ENCODE measurements at places on chromosomes 6 and 20. TPM values are rescaled to one million over a fixed set of nuclear protein-coding genes. Genes with fewer than 3 reads are reported as not detected.

Gene SLC26A8
- not detected for total RNA-seq

DNA sequence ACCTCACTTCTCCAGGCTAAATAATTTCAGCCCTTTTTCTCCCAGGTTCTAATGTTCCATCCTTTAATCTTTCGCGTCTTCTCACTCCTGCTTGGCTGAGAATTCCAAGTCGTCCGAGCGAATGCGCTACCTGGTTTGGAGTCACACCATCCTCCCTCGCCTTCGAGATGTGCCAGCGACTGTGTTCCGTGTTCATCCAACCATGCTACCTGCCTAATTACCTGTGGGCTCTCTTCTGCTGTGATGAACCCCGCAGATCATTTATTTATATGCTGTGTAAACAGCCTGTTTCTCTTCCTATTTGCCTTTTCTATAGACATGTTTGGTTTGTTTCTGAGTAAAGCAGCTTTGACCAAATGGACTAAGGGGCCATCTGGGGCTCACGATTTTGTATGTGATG lies 83.5 kb upstream of the TMEM181 start:
- no peak for DNase-seq

Gene SRMS
- not detected for total RNA-seq

DNA sequence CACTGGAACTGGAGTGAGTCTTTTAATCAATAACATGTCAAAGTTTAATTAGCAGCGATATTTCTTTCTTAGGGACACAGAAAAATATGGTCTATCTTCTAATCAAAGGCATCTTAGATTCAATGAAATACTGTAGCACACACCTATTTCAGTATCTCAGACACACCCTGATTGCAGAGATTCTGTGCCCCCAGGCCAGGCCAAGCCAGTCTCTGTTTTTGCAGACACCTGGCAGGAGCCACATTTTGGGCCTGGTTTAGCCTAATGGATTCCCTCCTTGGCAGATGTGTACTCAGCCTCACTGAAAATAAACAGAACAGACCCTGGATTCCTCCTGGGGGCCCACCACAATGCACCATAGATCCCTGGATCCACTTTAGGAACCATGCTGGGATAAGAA lies 74.8 kb downstream of the LRFN2 start:
- no peak for DNase-seq

DNA sequence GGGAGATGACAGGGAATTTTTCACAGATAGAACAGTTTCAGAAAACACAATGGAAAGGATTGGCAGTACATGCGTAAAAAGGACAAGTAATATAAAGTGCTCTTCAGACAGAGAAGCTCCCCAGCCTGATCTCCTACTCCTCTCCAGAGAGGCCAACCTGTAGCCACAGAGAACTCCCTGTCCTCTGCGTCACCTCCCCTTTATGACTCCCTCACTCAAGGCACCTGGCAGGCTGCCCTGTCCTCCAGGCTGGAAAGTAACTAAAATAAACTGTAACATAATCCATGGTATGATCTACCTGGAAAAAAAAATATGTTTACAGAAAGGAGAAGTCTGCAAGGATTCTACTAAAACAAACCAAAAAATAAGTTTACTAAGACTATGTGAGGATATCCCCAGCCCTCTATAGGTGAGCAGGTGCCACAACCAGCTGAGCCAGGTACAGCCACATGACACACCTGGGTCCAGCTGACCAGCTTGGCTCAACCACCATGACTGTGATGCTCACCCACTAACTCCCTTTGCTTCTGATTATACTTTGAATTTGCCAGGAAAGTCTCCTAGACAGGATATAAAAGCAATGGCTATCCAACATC lies 29.2 kb downstream of the MBOAT1 start:
- peak; percentile 88 for DNase-seq

DNA sequence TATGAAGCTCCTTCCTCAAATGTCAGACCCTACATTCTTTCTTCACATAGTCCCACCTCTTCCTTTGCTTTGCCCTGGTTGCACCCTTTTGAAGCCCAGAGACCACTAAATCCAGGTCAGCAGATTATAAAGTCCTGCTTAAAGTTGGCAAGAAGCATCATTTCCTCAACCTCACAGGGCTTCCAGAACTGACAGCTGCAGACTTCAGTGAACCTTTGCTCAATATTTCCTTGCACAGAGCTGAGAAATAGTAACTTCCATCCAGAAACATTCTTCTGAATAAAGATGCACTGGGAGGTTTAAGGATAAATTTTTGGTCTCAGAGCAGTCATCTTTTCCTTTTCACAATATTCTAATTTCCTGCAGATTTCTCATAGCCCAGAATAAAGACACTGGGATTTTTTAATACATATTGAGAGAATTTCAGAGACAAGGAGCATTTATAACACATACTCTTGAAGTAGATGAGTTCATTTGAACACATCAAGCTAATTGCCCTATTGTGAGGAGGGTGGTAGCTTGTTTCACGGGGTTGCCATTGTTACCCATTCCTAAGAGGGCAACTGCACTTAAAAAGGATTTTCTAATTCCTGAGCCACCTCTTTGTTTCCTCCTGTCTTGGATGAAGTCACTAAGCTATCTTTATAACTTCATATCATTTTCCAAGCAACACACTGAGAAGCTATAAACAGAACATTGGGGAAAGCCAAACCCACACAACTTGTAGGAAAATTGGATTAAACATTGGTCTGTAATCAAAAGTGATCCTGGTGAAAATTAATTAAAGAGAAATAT lies 150.2 kb upstream of the PLN start:
- no peak for DNase-seq

DNA sequence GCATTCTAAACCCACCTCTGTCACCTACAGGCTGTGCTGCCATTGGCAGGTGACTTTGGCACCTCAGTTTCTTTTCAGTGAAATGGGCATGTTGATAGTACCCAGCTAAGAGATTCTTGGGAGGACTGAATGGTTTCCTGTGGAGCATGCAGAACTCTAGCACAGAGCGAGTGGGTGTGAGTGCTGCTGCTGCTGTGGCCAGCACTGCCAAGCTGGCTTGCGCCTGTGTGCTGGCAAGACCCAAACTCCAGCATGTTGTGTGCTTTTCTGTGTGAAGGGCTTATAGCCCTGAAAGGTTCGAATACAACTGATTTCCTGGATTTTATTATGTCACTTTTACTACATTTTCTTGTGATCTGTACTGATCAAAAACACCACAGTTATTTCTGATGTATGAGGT lies 78.1 kb upstream of the KIF25 start:
- no peak for DNase-seq

GRCh38 chr6:85255661-85256060 lies 194.2 kb upstream of the NT5E start:
- DNase-seq, result no peak

GRCh38 chr6:36247693-36248092 lies 22.2 kb upstream of the PNPLA1 start:
- DNase-seq, result no peak

DNA sequence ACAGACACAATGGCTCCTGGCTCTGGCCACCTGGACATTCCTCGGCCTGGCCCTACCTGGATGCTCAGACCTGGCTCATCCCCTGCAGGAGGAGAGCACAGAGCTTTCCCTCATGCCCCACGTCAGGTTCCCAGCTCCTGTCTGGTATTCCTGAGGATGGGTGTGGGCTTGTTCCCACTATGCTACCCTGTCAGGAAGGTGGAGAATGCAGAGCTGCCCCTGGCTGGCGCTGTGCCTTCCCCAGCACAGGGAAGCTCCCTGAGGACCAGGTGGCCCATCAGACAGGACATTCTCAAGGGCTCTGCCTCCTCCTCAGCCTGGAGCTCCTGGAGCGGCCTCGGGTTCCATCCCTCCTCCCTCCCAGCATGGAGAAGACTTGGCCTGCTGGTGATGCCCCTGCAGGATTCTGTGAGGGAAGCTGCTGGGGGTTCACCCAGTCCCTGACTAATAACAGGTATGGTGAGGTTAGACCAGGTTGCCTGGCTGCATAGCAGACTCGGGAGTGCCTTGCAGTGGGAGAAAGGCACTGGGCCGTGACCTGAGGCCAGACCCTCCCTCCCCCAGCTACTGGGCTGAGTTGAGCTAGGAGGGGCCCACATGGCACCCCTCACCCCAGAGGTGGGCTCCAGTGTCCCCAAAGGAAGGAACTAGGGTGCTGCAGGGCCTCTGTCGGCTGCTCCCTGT lies 156.0 kb upstream of the MLN start:
- no peak for DNase-seq

GRCh38 chr20:8368670-8369069 lies 236.6 kb downstream of the PLCB1 start:
- no peak for DNase-seq

Gene MOCS1
- 15.0 TPM for total RNA-seq

DNA sequence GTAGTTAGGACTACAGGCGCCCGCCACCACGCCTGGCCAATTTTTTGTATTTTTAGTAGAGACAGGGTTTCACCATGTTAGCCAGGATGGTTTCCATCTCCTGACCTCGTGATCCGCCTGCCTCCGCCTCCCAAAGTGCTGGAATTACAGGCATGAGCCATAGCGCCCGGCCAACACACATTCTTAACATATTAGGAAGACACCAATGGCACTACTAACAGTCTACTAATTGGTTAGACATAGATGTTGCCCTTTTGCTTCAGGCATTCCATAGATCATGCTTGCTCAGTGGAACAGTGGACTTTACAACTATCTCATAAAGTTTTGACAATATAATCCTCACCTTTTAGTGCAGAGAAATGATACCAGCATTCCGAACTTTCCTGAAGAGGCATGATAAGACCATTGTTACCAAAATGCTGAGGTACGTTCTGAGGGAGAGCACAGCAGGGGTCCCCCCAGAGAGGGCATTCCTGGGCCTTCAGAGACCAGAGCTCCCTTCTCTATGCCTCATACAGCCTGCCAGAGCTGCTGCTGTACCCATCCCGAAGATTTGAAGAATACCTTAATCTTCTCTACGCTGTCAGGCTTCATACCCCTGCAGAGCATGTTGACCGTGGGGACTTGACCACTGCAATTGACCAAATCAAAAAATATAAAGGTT lies 89.4 kb downstream of the ECT2L start:
- DNase-seq, result no peak

GRCh38 chr6:164130151-164130550 lies 715.6 kb downstream of the QKI start:
- DNase-seq, result no peak

DNA sequence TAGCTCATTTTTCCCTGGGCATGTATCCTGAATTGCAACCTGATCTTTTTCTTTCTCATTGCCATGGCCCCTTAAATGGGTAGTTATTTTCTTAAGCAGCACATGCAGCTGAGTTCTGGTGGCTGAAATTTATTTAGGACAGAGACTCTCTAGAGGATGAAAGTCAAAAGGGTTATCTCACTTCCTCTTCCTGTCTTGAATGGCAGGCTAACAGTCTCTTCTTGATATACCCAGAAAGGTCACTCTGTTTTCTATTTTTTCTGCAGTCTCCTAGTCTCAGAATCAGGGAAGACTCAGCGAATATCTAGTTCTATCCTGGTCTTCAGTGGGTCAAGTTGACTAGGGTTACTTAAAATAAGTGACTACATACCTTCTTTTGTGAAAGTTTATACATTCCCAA lies 243.3 kb downstream of the EPHA7 start:
- no peak for DNase-seq

GRCh38 chr6:56246541-56246880 lies 869 bp downstream of the COL21A1 start:
- DNase-seq, result no peak

Gene MACROD2
- 8.3 TPM for total RNA-seq

DNA sequence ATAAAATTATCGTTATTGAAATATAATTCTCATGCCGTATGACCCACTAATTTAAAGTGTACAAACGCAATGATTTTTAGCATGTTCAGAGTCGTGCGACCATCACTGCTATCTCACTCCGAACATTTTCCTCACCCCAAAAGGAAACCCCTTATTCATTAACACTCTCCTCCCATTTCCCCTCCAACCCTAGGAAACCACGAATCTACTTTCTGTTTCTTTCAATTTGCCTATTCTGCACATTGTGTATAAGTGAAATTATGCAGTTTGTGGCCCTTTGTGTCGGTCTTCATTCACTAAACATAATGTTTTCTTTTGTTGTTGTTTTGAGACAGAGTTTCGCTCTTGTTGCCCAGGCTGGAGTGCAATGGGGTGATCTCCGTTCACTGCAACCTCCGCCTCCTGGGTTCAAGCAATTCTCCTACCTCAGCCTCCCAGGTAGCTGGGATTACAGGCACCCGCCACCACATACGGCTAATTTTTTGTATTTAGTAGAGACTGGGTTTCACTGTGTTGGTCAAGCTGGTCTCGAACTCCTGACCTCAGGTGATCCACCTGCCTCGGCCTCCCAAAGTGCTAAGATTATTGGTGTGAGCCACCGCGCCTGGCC lies 99.7 kb upstream of the ZNF217 start:
- no peak for DNase-seq

DNA sequence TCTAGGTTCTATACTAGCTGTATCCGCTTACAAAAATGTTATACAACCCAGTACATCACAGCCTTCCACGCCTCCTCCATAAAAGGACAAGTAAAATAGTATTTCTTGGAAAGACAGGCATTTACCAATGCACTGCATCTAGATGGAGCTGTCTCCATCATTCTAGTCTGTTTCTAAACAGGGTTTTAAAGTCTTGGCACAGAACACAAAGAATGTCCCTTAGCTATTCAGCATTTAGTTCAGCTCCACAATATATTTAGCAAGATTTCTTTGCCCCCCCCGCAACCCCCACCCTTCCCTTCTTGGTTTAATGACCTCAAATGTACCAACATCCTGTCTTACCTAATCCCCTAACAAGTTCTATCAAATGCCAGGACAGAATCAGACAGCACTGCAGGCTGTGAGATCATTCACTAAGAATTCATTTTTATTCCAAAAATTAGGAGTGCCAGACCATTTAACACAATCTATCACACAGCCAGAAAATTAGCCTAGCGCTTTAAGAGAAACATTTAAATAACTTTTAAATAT lies 198.6 kb downstream of the BACH2 start:
- peak; percentile 25 for DNase-seq

GRCh38 chr6:79632580-79632979 lies 1.5 kb downstream of the SH3BGRL2 start:
- no peak for DNase-seq

Gene CTCFL
- not detected for total RNA-seq

GRCh38 chr6:167735084-167735950 lies 91.4 kb upstream of the AFDN start:
- DNase-seq, result no peak

- DNase-seq, result no peak
Measured at GRCh38 chr6:4258733-4259132, 123.4 kb upstream of the ECI2 start.

GRCh38 chr6:103872233-103872632 lies 987.5 kb downstream of the HACE1 start:
- no peak for DNase-seq

Gene SLC17A2
- not detected for total RNA-seq

GRCh38 chr6:169990095-169991030 lies 238.9 kb downstream of the ERMARD start:
- DNase-seq, result peak; percentile 70

GRCh38 chr6:110882274-110882619 lies 7.7 kb downstream of the AMD1 start:
- no peak for DNase-seq

Measured in body of pancreas (tissue), 4 donors.